ENCODE measurements at places on chromosomes 12 and 14. TPM values are rescaled to one million over a fixed set of nuclear protein-coding genes. Genes with fewer than 3 reads are reported as not detected.

DNA sequence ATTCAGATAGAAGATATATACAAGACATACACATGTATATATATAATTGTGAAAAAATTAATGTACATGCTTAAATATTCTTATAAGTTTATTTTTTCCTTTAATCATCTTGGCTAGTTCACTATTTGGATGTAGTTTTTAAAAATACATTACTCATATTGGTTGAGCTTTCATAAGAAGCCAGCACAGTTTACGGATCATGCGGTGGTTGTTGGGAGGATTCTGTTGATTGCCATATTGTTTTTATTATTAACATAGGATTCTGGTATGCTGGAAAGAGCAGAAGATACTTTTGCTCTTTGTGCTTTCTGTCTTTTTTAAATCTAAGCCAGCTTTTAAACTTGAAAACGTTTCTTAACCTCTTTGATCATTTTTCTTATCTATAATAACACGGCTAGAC, 163.4 kb downstream of the OTOGL start:
- no peak overlapping the region for H3K4me3 ChIP-seq
- H3K4me1 ChIP-seq = no peaks in the 10 kb centered on the region
- no peaks in the 10 kb centered on the region for H3K36me3 ChIP-seq
- no peak overlapping the region for H3K27ac ChIP-seq

GRCh38 chr14:105487986-105488777, 1.5 kb downstream of the CRIP1 start:
- H3K27me3 ChIP-seq = no peaks in the 10 kb centered on the region
- H3K27ac ChIP-seq = peak overlapping the region; percentile 99
- peaks cover 7% of the 10 kb centered on the region for H3K4me1 ChIP-seq
- no peak for DNase-seq

- H3K4me1 ChIP-seq = no peaks in the 10 kb centered on the region
- no peak for DNase-seq
- no peaks in the 10 kb centered on the region for H3K27me3 ChIP-seq
- no peak overlapping the region for H3K27ac ChIP-seq
- no peaks in the 10 kb centered on the region for H3K36me3 ChIP-seq
These were observed 33.7 kb upstream of the NPAS3 start for GRCh38 chr14:32905013-32905412.

DNA sequence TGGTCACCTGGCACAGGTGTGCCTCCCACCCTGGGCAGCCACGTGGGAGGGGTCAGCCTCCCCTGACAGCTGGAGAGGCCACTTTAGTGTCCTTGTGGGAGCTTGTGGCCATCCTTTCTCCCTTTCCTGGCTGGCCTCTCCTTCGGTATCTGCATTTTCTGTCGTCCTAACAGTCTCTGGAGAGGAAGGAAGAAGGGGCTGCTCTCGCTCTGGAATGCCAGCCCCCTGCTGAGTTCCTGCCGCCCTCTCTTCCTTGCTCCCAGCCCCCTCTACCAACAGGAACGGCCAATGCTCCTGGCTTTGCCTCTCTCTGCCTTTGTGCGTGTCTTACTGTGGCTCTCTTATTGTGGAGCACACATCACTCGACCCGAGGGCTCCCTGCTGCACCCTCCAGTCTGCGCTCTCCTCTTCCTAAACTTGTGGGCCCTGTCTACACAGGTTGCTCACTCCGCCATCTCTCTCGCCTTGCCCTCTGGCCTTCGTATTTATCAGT, 70.8 kb downstream of the FBXL14 start:
- H3K4me3 ChIP-seq = no peak overlapping the region
- H3K36me3 ChIP-seq = no peaks in the 10 kb centered on the region
- DNase-seq = no peak
- H3K27me3 ChIP-seq = no peaks in the 10 kb centered on the region

GRCh38 chr14:72516936-72517700, 376.8 kb downstream of the DPF3 start:
- no peak overlapping the region for H3K4me3 ChIP-seq
- H3K27me3 ChIP-seq = no peaks in the 10 kb centered on the region
- no peaks in the 10 kb centered on the region for H3K36me3 ChIP-seq
- H3K27ac ChIP-seq = no peak overlapping the region
- no peaks in the 10 kb centered on the region for H3K4me1 ChIP-seq

DNA sequence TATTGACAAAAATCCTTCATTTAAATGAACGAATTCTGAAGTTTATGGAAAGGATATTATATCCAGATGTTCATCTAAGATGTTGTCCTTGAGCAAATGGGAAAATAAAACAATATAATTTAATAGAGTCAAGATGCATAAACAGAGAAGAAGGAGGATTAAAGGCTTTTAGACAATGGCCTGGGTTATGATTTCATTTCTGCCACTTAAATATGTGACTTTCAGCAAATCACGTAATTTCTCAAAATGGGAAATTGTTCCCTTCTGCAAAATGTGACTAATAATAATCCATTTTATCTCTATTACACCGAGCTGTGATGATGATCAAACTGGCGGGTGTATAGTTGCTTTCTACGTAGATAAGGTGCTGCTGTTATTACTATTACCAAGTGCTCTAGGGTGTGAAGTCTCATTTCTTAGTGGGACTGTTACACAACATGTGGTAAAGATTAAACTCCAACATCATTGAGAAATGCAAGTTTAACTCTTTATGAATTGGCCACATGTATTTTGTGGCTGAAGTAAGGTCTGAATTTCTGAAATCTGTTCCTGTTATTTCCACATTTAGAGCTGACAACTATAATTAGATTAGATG, 157.0 kb downstream of the MYRFL start:
- H3K4me3 ChIP-seq = no peak overlapping the region
- no peaks in the 10 kb centered on the region for H3K36me3 ChIP-seq
- no peak for DNase-seq
- no peaks in the 10 kb centered on the region for H3K4me1 ChIP-seq
- H3K27ac ChIP-seq = no peak overlapping the region

DNA sequence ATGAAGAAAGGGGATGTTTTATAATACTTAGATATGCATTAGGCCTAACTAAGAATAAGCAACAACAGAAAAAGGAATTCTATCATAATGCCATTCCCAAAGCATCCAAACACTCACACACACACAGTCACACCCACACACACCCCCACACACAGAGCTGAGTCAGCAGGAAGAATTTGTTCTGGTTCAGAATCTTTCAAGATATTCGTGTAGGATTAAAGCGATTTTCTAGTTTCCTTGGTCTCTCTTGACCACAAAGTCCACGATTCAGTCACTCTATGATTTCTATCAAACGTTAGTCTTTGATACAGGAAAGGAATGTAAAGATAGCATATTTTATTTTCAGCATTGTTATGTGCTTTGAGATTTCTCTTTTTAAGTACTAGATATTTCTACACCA, 382.6 kb upstream of the DCN start:
- H3K36me3 ChIP-seq = no peaks in the 10 kb centered on the region
- H3K27me3 ChIP-seq = no peaks in the 10 kb centered on the region
- no peaks in the 10 kb centered on the region for H3K4me1 ChIP-seq

GRCh38 chr12:6489449-6489848, 3.6 kb downstream of the MRPL51 start:
- no peak for DNase-seq
- H3K27me3 ChIP-seq = no peaks in the 10 kb centered on the region
- H3K4me1 ChIP-seq = no peaks in the 10 kb centered on the region
- no peaks in the 10 kb centered on the region for H3K36me3 ChIP-seq
- no peak overlapping the region for H3K4me3 ChIP-seq

DNA sequence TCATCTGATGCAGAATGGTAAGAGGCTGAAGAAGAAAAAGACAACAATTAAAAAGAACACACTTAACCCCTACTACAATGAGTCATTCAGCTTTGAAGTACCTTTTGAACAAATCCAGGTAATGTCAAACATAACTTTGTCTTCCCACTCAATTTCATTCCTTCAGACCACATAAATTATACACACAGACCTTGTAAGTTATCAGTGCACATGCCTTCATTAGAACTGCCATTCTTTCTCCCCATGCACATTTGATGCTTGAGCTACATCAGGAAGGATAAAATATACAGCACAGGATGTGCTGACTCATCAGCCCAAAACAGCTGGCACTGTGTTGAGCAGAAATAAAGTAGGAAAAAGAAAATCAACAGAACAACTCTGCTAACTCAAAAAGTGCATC, 246.7 kb downstream of the PAWR start:
- H3K27me3 ChIP-seq = no peaks in the 10 kb centered on the region
- H3K36me3 ChIP-seq = no peaks in the 10 kb centered on the region
- DNase-seq = no peak

DNA sequence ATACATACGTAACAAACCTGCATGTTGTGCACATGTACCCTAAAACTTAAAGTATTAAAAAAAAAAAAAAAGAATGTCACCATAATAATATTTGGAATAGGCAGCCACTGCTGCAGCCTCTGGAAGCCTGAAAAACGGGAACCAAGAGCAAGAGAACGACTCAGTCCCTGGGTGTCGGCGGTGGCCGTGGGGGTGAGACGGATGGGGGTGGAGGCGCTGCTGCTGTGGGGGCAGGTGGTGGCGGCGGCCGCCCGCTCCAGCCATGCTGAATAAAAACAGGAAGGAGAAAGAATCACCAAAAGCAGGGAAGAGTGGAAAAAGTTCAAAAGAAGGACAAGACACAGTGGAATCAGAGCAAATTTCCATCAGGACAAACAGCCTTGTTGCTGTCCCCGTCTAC, 46.9 kb downstream of the ZFYVE21 start:
- H3K36me3 ChIP-seq = no peaks in the 10 kb centered on the region
- no peak for DNase-seq
- H3K27me3 ChIP-seq = no peaks in the 10 kb centered on the region
- no peaks in the 10 kb centered on the region for H3K4me1 ChIP-seq
- no peak overlapping the region for H3K27ac ChIP-seq
- no peak overlapping the region for H3K4me3 ChIP-seq

GRCh38 chr12:102799229-102799628, 117.8 kb downstream of the PAH start:
- no peaks in the 10 kb centered on the region for H3K36me3 ChIP-seq
- H3K4me1 ChIP-seq = no peaks in the 10 kb centered on the region
- DNase-seq = no peak
- H3K27me3 ChIP-seq = no peaks in the 10 kb centered on the region
- H3K27ac ChIP-seq = no peak overlapping the region
- no peak overlapping the region for H3K4me3 ChIP-seq

DNA sequence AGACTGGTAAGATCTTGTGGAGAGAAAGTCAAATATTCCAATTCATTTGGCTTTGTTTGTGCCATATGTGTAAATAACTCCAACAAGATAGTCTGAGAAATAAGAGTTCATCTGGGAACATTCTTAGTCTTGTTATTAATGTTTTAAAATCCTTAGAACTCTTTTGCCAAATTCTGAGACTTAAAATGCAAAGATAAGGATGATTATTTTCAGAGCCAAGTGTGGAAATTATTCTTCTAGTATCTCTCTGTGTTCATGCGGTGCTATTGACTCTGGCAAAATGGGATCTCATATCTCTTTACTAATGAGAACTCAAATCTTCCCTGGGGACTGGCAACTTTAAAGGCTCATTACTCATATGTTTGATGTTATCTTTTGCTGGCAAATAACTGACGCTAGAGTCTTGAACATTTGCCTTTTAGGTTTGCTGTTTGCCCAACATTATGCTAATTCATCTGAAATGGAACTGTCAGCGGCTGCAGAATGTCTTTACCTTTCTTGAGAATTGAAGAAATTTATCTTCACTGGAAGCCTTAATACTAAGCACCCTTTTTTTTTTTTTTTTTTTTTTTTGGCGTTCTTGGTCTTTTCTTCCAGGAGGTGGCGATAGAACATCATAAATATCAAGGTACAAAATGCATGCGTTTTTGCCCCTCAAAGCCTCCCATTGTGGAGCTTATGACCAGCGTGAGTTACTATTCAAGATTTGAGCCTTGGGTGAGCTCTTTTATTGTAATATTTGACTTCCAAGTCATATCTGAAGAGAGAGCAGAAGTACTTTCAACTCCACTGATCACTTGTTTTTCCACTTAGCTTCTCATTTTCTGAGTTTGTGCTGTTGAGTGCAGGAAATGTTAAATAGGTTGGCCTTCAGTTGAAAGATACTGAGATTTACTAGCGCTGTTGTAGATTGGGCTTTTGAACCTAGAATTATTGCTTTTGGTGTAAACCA, 86.5 kb downstream of the CAND1 start:
- no peaks in the 10 kb centered on the region for H3K4me1 ChIP-seq
- H3K27ac ChIP-seq = no peak overlapping the region
- no peak for DNase-seq
- H3K4me3 ChIP-seq = no peak overlapping the region

GRCh38 chr12:39605501-39605900, 14.1 kb downstream of the ABCD2 start:
- H3K27me3 ChIP-seq = no peaks in the 10 kb centered on the region
- no peak overlapping the region for H3K4me3 ChIP-seq
- H3K27ac ChIP-seq = no peak overlapping the region
- no peaks in the 10 kb centered on the region for H3K4me1 ChIP-seq
- H3K36me3 ChIP-seq = no peaks in the 10 kb centered on the region

GRCh38 chr14:96170961-96171592, 33.6 kb upstream of the BDKRB2 start:
- H3K27ac ChIP-seq = no peak overlapping the region
- no peaks in the 10 kb centered on the region for H3K27me3 ChIP-seq
- no peaks in the 10 kb centered on the region for H3K36me3 ChIP-seq
- no peak overlapping the region for H3K4me3 ChIP-seq

DNA sequence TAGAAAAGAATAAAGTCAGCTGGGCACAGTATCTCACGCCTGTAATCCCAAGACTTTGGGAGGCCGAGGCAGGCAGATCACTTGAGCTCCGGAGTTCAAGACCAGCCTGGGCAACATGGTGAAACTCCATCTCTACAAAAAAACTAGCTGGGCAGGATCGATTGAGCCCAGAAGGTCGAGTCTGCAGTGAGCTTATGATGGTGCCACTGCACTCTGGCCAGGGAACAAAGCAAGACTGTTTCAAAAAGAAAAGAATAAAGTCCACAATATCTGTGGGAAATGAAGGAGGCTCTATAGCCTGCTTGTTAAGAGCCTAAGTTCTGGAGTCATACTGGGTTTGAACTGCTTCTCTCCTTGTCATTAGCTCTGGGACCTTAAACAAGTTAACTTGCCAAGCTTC, 7.9 kb downstream of the MAPK1IP1L start:
- H3K27me3 ChIP-seq = no peaks in the 10 kb centered on the region
- H3K36me3 ChIP-seq = no peaks in the 10 kb centered on the region
- H3K4me1 ChIP-seq = no peaks in the 10 kb centered on the region
- no peak overlapping the region for H3K27ac ChIP-seq

DNA sequence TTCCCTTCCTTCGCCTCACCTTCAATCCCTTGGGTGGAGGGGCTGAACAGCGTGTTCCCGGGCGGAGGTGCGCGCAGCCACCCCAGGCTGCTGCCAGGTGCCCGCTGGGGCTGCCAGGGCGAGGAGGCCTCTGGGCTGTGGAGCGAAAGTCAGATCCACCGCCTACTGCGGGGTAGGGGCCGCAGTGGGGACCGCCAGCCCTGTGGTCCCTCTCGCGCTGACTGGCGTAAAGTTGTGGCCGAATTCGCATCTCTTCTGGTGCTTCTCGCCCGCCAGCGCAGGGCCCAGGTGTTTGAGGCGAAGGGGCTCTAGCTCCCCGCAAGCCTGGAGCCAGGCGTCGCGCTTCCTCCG, 6.9 kb upstream of the HOXC4 start:
- no peak overlapping the region for H3K27ac ChIP-seq
- H3K4me1 ChIP-seq = no peaks in the 10 kb centered on the region
- no peak overlapping the region for H3K4me3 ChIP-seq
- no peaks in the 10 kb centered on the region for H3K27me3 ChIP-seq

GRCh38 chr14:53956427-53957201, at the start of gene BMP4:
TSS of gene BMP4 (minus strand) at chr14:53956825. CDS start at chr14:53952222, 4,603 bp downstream.
- peak within 1 kb of the TSS; percentile 39 for H3K4me3 ChIP-seq
- H3K36me3 ChIP-seq = no peaks in the 10 kb centered on the region
- DNase-seq = peak; percentile 39
- peaks cover 6% of the 10 kb centered on the region for H3K4me1 ChIP-seq
- H3K27ac ChIP-seq = peak within 1 kb of the TSS; percentile 95

BRMS1L gene
- total RNA-seq = 0.53 TPM

TMPRSS12 gene
- not detected for total RNA-seq

EEA1 gene
- total RNA-seq = 31.6 TPM

OR6C68 gene
- not detected for total RNA-seq

SLC5A8 gene
- 0.54 TPM for total RNA-seq

IGF1 gene
- total RNA-seq = 4.0 TPM

SLC16A7 gene
- total RNA-seq = 15.9 TPM

KCNA1 gene
- total RNA-seq = not detected

ARHGAP9 gene
- 220 TPM for total RNA-seq

OR10P1 gene
- not detected for total RNA-seq

Data from Peyer's patch (tissue), 4 donors.